ENCODE measurements at places on chromosomes 7 and 10. TPM values are rescaled to one million over a fixed set of nuclear protein-coding genes. Genes with fewer than 3 reads are reported as not detected.

CPA1 gene
- total RNA-seq: not detected

HGF gene
- total RNA-seq: not detected

HPSE2 gene
- 0.54 TPM for total RNA-seq

GSAP gene
- total RNA-seq: 5.8 TPM

OGDHL gene
- 1.5 TPM for total RNA-seq

ATOH7 gene
- total RNA-seq: not detected
